Heart right ventricle (tissue), 16 donors: ENCODE measurements at places on chromosomes 1 and 21. TPM values are rescaled to one million over a fixed set of nuclear protein-coding genes. Genes with fewer than 3 reads are reported as not detected.
A peak's percentile ranks its signal among the peaks of the same experiment; 100 is the strongest.

Gene CFAP298
- total RNA-seq, result 23.3 TPM

DNA sequence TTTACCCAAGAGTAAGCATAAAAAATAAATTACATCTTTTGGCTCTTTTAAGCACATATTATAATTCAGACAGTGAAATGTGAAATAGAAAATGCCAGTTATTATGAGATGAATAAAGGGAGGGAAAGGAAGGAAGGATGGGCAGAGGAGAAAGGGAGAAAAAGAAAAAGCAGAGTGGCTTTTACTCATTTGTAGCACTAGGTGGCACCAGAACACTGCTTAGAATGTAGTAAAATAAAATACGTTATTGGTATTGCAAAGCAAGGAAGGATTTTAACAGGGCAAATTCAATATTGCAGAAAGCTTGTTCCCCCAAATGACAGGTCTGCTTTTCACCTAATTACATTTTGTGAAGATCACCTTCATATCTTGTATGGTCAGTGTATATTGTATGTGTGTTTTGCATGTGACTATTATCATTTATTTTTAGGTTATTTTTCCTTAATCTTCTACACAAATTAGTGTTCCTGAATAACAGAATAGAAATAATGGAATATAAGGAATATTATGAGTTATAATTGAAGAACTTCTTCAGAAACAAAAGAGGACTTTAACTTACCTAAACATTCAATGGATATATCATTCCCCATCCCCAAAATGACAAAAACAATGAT lies 9.1 kb upstream of the PCNX2 start:
- no peak for DNase-seq

DNA sequence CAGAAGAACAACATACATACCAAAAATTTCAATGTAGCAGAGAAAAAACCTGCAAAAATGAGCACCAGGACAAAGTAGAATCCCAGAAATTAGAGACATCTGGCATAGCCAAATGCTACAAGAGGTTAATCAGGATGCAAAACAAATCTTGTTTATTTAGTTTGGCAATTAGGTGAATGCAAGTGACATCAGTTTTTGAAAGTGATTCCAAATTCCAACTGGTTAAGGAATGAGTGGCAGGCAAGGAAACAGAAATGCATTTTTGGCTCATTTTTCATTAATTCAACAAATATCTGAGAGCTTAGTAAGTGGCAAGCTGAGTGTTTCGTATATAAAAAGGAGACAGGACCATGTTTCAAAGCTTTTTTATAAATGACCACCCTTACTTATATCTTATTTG lies 21.3 kb downstream of the SCAF4 start:
- DNase-seq, result no peak

- no peak for DNase-seq
Observed at GRCh38 chr1:227903061-227903521, 44.6 kb downstream of the WNT9A start.

- peak; percentile 40 for DNase-seq
Observed at GRCh38 chr1:41823471-41823870, 95.3 kb downstream of the HIVEP3 start.

GRCh38 chr1:226520640-226521355 lies 27.8 kb upstream of the STUM start:
- DNase-seq, result no peak

DNA sequence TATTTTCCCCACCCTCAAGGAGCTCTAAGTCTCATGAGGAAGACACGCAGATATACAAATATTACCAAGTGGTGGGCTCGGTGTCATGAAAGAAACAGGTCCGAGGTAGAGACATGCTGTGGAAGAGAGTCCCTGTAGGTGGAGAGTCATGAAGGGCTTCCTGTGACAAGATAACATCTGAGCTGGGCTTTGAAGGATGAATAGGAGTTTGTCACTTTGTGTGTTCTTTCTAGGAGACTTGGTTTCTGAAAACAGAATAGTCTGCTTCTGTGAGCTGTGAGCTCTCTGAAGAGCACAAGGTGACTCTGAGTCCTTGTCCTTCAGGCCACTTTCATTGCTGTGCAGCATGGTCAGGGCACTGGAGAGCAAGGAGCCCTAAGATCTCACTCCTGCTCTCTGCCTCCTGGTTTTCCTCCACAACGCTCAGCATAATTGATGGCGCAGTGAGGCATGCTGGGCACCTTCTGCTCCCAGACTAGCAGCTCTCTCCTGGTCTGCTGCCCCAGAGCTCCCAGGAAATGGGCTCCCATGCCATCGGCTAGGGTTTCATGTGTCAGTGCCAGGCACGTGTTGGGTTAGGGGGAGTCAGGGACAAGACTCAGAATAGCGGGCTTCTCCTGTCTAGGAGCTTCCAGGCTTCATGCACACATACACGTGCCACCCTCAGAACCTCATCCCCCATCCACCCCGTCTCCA lies 209.9 kb upstream of the CSF3R start:
- DNase-seq, result no peak

Gene NOTCH2NLA
- 12.6 TPM for total RNA-seq

GRCh38 chr1:160605205-160605604 lies 25.9 kb upstream of the CD84 start:
- DNase-seq, result no peak

- peak; percentile 23 for DNase-seq
Observed at GRCh38 chr1:170213596-170213995, 67.8 kb downstream of the NTMT2 start.

DNA sequence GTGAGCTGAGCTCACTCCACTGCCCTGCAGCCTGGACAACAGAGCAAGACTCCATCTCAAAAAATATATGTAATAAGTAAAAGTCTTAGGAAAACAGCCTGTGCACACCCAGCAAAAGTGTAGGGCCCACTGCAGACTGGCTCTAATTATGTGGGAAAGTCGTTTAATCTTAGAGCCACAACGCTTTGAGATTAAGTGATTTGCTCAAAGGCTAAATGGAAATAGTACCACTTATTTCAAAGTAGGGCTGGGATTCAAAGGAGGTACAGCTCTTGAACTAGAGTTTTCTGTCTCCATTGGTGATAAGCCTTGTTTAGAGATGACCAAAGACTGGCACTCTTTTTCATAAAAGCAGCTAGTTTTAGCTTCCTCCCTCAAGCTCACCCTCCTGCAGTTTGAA lies 2.2 kb downstream of the TACSTD2 start:
- DNase-seq, result no peak

GRCh38 chr1:164630626-164631396 lies 71.8 kb downstream of the PBX1 start:
- DNase-seq, result no peak

DNA sequence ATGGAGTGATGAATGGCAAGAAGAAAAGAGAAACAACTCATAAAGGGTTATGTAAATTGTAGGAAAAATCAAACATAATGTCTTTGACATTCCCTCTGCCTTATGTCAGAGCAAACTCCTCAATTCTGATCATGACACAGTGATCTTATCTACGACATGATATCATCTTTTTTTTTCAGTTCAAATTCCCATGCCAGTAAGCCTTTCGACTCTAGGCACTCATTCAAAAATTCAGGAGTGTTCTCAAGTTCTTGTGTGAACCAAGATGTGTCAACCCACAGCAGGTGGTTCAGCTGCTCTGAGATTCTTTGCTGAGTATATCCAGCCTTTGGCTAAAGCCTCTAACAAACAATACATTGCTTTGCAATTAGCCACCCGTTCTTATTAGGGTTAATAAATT lies 97.1 kb upstream of the ESRRG start:
- no peak for DNase-seq

Gene P3R3URF
- not detected for total RNA-seq

GRCh38 chr1:47465605-47466004 lies 27.8 kb downstream of the FOXD2 start:
- peak; percentile 13 for DNase-seq

- DNase-seq, result no peak
Observed at GRCh38 chr1:5839161-5839880, 152.9 kb downstream of the NPHP4 start.

Gene MIXL1
- not detected for total RNA-seq

Gene RRP15
- 23.7 TPM for total RNA-seq

Gene FAM72D
- not detected for total RNA-seq

Gene SPOCD1
- 0.12 TPM for total RNA-seq

- DNase-seq, result peak; percentile 36
Observed at GRCh38 chr1:77514921-77515776, 167.3 kb downstream of the ZZZ3 start.

Gene OR10J1
- not detected for total RNA-seq

- peak; percentile 29 for DNase-seq
Observed at GRCh38 chr1:150257624-150258585, at the start of gene CA14. TSS of gene CA14 (plus strand) at chr1:150257774. CDS start at chr1:150258129, 355 bp downstream.

Gene DNMT3L
- not detected for total RNA-seq

GRCh38 chr1:227440182-227440581 lies 121.9 kb upstream of the CDC42BPA start:
- DNase-seq, result peak; percentile 40

GRCh38 chr1:174584071-174584470 lies 136.3 kb downstream of the GPR52 start:
- no peak for DNase-seq

DNA sequence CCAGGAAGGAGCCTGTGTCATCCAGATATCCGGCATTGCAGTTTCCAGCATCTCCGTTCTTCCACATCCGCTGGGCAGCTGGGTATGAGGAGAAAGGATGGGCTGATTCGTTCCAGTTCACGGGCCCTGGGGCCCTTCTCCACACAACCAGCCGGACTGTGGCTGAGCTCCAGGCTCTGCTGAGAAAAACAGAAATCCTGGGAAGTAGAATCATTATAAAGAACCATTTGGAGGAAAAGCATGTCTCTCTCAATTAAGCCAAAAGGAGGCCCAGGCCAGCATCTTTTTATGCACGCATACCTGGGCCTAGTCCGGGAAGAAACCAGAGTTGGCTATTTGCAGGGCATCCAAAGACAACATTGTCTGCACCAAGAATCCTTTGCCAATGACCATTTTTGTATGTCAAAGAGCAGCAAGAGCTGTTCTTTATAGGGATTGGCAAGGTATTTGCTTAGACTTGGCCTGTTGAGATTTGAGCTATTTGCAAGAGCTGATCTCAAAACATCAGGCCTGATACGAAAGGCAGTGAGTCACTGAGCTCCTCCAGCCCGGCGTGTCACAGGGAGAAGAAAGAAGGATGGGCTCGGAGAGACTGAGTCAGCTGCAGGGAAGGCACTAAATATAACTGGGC lies 84.9 kb upstream of the ARHGEF16 start:
- DNase-seq, result no peak

DNA sequence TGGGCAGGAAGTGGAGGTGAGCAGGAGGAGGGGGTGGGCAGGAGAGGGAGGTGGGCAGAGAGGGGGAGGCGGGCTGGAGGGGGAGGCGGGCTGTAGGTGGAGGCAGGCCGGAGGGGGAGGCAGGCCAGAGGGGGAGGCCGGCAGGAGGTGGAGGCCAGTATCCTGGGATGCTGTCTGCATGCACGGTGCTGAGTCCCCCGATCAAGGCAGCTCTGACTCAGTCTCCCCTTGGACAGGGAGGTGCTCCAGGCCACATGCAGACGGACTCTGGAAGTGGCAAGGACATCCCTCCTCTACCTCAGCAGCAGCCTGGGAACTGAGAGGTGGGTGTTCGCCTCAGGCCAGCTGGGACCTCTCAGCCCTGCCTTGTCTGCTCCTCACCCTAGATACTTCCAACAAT lies 9.9 kb downstream of the IKBKE start:
- DNase-seq, result no peak

Gene HSPB7
- 4,932 TPM for total RNA-seq

DNA sequence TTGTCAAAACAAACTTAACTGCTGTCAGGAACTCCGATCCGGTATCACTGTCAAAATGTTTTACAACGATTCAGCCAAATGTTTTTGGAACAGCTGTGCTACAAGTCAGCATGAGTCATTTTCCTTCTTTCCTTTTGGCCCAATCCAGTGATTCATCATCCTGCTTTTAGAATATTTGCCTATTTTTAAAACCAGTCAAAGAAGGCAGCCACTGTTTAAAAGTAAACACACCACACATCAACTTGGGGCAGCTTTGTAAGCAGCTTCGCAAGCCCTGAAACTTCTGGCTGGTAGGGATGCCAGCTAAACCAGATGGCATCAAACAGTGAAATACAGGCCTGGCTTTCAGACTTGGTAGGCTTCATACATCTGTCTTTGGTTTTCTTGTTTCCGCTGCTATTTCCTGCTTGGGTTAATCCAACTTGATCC lies 14.9 kb downstream of the MAP3K7CL start:
- DNase-seq, result no peak

Gene CACHD1
- total RNA-seq, result 3.3 TPM

Gene C2CD4D
- not detected for total RNA-seq

Gene GREM2
- total RNA-seq, result not detected

DNA sequence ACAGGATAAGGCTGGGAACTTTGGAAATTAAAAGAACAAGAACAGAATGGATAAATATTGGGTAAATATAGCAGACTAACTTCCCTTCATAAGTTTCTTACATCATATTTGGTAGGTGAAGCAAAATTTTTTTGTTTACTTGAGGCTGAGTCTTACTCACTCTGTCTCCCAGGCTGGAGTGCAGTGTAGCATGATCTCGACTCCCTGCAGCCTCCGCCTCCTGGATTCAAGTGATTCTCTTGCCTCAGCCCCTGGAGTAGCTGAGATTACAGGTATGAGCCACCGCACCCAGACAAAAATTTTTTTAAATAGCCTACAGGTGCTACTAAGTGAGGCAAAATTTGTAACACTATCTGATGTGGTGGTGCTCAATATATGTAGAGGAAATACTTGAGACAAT lies 50.7 kb downstream of the TM2D1 start:
- no peak for DNase-seq

Gene MR1
- total RNA-seq, result 2.9 TPM

DNA sequence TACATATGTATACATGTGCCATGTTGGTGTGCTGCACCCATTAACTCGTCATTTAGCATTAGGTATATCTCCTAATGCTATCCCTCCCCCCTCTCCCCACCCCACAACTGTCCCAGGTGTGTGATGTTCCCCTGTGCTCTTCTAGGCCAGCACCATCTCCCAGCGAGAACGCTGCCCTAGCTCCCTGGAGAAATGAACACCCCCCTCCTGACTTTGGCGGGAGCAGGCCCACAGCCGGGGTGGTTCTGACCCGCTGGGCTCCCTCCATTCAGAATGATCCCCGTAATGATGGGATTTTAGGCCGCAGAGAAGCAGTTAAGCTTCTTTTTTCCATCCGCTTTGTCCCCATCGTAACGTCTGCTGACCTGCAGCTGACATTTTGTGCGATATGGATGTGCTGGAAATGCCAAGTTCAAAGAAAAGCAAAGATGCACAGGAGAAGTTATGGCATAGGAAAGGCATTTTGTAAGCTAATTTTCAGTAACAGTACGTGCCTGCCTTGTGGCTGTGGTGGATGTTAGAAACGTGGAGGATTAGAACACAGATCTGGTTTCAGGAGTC lies 39.3 kb downstream of the ELK4 start:
- DNase-seq, result no peak

Gene PRKAA2
- total RNA-seq, result 145 TPM

DNA sequence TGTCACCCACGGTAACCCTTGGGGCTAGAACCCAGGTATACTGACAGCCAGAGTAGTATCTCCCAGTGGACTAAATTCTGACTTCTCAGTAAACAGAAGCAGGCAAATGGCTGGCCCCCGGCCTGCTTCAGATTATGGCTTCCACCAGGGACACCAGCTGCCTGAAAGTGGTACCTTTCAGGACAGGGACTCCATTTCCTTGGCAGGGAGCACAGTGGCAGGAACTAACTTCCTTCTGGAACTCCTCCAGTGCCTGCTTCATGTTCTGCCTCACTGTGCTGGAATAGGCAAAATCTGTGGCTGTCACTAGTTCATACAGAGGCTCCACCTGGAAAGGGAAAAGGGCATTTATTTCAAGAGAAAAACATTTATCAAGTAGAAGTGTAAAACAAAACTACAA lies 32.7 kb downstream of the C8B start:
- DNase-seq, result no peak

- DNase-seq, result no peak
Observed at GRCh38 chr1:40530735-40531380, 579 bp upstream of the ZNF684 start.

Gene OR13G1
- total RNA-seq, result not detected
